Activated CD4-positive, alpha-beta memory T cell treated with anti-CD3 and anti-CD28 coated beads for 36 hours (primary cell): ENCODE measurements at places on chromosomes 6 and 20. TPM values are rescaled to one million over a fixed set of nuclear protein-coding genes. Genes with fewer than 3 reads are reported as not detected.

GRCh38 chr6:146281651-146282362, 252.9 kb downstream of the GRM1 start:
- no peak for DNase-seq

DNA sequence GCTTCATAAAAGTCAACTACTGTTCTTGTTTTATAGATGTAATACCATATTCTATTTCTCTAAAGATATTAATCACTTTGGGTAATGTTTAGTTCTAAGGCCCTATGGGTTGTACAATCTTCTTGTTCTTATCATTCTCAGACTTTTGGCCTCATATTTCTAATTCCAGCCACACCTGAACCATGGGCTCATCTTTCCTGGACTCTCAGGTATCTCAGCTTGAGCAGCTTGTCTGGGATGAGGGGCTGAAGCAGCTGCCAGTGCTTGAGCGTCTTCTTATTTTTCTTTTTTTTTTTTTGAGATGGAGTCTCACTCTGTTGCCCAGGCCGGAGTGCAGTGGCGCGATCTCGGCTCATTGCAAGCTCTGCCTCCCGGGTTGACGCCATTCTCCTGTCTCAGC, 150.2 kb downstream of the KIF6 start:
- no peak for DNase-seq

GRCh38 chr6:80535914-80536565, 429.6 kb downstream of the BCKDHB start:
- no peak for DNase-seq

- no peak for DNase-seq
These were observed 62.4 kb downstream of the TXNDC5 start for GRCh38 chr6:7848229-7848628.

DNA sequence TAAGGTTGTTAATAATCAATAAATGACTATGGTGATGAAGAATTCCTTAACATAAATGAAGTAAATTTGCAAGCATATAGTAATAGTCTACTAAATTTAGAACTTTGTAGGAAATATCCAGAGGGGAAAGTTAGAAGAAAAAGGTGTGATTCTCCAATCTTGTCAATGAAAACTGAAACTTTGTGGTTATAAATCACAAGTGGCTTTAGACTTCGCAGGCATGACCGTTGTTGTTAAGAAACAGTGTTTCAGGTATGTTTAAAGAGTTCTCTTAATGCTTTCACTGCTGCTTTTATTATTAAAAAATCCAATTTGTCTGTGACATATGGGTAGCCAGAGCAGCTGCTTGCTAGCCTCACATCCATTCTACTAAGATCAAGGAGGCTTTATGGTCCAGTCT, 475.6 kb upstream of the ADGRB3 start:
- no peak for DNase-seq

DNA sequence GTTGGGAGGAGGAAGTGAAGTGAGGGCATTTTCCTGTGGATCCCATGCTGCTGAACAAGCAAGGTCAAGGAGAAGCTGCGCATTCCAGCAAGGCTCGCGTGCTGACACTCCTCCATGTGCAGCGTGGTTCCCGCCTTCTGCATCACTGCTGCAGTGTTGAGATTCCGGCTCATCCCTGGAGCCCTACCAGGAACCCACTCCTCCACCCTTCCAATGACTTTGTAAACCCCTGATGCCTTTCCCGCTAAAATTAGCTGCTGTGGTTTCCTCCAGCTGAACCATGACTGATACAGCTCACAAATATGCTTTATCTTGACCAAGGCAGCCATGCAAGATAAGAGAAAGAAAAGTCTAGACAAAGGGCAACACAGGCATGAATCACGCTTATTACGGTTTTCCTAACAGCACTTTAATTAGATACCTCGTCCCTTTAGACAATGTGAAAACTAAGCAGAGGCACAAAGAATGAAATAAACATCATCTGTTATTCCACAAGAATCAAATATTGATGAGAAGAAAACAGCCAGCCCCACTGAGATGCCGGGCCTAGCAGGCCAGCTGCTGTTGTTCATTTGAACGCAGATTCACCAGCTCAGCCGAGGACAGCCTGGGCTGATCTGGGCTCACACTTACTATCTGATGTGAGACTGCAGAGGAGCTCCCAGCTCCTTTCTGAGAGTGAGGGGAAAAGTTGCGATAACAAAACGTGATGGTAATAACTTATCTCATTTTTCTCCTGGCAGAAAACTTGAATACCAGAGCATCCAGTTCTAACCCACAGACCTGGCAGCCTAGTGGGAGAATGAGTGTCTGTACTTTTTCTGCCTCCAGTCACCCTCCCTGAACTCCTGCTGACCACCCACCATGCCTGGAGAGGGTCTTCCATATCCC, 14.2 kb upstream of the BNIP5 start:
- DNase-seq = no peak

- DNase-seq = no peak
These were observed 70.9 kb downstream of the SCAND1 start for GRCh38 chr20:35883336-35883777.

DNA sequence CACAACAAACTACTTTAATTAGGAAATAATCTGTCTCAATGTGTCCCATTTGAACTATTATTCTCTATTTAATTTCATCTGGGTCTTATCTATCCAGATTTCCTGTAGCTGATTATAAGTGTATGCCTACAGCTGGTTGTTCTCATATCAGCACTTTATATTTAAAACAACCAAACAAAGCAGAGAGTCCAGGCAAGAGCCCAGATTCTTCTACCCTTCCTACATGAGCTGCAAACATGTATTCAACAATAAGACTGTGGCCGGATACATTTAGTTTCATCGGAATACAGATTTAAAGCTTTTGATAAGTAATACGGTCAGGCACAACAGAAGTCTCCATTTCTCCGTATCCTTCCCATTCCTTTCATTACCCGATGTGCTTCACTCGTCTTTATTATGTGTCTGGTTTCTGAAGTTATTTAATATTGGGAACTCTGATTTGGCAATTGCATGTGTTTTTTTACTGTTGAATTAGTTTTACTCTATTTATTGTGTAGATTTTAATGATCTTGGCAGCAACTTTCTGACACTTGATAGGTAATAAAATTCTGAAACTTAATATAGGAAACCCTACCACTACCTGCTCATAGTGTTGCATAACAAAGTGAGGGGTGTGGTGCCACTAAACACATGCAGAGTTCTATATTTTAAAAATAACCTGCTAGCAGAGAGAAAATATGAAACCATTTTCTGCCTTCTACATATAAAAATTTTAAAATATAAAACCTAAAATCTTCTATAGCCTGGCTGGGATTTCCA, 653.5 kb upstream of the PTCHD4 start:
- DNase-seq = no peak

GRCh38 chr6:136547336-136547735, 2.9 kb downstream of the MAP7 start:
- DNase-seq = no peak

DNA sequence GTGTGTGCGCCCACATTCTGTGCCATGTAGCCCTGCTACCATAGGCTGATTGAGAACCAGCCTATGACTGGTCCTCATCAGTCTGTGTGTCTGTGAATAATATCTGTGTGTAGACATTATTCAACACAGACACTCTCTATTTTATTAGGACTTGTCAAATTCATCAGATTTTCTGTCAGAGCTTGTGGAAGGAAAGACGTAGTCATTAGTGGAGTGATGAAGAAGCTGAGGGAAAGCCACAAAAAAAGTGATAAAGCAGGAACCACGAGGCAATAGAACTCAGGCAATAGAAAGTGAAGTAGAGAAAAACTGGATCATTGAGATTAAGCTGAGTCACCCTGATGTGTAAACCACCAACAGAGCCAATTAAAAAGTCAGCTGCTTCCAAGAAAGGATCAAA, 122.2 kb upstream of the MARCKS start:
- no peak for DNase-seq

DNA sequence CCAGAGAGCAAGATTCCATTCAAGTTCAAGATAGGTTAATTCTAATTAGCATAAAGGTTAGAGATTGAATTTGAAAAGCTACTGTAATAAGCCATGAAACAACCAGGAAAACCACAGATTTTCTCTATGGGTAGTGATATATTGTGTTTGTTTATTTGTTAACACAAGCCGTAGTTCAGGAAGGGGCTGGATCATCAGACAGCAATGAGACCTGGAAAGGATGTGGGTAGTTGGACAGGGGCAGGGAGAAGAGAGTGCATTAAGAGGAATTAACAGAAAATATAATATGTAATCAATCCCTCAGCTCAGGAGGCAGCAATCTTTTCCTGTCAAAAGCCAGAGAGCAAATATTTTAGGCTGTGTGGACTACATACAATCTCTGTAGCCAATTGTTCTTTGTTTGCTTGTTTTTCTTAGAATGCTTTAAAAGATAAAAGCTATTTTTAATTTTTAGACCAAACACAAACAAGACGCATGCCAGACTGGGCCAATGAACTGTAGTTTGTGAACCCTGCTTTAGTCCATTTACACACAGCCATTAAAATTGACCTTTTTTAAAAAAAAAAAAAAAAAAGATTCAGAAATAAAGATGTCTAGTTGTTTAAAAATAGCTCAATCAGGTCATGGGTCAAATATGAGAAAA, 398.7 kb upstream of the MARCKS start:
- no peak for DNase-seq

GRCh38 chr6:44057238-44057930, 69.9 kb downstream of the MRPL14 start:
- DNase-seq = no peak

DNA sequence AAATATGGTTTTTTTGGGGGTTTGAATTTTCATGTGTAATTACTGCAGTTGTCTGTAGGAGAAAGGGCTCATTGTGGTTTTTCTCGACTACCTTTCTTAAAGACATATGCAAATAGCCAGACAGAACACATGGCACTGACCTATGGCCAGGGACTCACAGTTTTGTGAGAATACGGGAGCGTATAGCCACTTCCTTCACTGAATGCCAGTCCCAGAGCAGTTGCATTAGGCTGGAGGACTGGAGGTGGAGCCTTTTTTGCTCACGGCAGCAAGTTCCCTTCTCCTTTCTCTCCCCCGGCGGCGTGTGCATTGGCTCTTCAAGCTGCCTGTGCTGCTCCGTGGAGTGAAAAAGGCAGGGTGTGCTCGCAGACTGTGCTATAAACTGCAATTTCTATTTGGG, 114.9 kb downstream of the AKAP7 start:
- DNase-seq = no peak

GRCh38 chr6:37693079-37693478, 4.6 kb downstream of the MDGA1 start:
- no peak for DNase-seq

DNA sequence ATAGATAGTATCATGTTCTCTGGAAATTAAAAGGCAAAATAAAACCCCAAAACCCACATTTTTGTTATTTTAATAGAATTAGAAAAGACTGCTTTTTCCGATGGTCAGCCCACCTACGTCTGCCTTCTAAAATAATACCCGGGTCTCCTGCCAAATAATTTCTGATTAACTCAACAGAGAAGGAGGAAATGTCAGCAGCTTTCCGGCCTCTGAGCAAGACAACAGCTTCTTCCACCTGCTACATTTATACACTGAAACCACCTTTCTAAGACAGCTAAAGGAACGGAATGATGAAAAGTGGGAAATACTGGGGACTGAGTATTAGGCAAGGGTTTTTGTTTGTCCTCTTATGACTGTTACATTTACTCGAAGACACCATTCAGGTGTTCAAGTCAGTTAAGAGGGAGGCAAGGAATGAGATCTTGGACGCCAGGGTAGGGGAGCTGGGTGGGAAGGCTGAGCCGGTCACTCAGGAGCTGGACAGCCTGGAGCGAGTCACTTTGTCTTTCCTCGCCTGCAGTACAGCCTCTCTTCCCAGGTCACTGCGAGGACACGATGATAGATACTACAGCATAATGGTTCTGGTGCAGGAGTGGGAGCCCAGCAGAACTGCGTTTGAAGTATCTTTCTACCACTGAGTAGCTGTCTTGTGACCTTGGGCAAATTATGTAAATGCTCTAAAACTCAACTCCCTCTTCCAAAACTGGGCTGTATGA, 96.3 kb upstream of the QKI start:
- no peak for DNase-seq

GRCh38 chr6:118746825-118747174, 95.4 kb upstream of the CEP85L start:
- no peak for DNase-seq

- DNase-seq = no peak
These were observed 166.1 kb upstream of the LAMP5 start for GRCh38 chr20:9348316-9348715.

DNA sequence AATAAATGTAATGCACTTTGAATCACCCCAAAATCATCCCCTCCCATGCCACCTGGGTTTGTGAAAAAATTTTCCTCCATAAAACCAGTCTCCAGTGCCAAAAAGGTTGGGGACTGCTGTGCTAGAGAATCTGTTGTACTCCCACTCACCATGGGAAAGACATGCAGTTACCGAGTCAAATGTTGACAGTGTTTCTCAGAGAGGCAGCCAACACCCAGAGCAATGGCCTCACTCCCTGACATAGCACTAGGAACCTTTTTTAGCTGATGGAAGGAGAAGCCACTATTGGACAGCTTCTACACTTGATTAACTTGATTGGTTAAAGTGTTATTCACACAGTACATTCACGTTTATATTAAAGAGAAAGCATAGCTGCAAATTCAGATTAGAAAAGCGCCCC, 59.8 kb upstream of the MANEA start:
- DNase-seq = no peak

- peak; percentile 89 for DNase-seq
These were observed 129.9 kb downstream of the HFE start for GRCh38 chr6:26216886-26217713.

GRCh38 chr20:24339210-24339641, 130.2 kb upstream of the SYNDIG1 start:
- DNase-seq = no peak

DNA sequence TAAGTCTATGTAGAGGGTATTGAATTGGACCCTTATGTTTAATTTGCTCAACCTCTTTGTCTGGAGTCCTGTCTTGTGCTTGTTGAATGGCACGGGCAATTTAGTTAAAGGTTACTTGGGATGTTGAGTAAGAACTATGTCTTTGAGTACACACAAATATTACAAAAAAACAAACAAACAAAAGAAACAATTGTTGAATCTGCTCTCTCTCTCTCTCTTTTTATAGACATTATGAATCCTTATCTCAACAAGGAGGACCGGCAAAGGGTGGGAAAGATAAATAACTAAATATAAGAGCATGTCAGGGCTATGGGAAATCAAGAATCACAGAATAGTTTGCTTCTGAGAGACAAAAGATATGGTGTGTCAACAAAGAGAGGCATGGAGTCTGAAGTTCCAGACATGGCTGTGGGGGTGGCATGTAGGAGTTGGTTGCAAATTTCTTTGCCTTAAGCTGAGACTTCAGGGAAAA, 608.6 kb downstream of the UTRN start:
- no peak for DNase-seq

ERVFRD-1 gene
- not detected for total RNA-seq

TFAP2D gene
- not detected for total RNA-seq

C6orf141 gene
- total RNA-seq = 1.0 TPM

UNC5CL gene
- total RNA-seq = 2.5 TPM

VWA7 gene
- 2.1 TPM for total RNA-seq

RAET1L gene
- not detected for total RNA-seq

C6orf58 gene
- total RNA-seq = not detected

KPNA5 gene
- 10.0 TPM for total RNA-seq

EDN3 gene
- total RNA-seq = not detected

MYB gene
- 19.7 TPM for total RNA-seq

MEI4 gene
- total RNA-seq = not detected
